ENCODE measurements at places on chromosomes 2 and 18.

DNA sequence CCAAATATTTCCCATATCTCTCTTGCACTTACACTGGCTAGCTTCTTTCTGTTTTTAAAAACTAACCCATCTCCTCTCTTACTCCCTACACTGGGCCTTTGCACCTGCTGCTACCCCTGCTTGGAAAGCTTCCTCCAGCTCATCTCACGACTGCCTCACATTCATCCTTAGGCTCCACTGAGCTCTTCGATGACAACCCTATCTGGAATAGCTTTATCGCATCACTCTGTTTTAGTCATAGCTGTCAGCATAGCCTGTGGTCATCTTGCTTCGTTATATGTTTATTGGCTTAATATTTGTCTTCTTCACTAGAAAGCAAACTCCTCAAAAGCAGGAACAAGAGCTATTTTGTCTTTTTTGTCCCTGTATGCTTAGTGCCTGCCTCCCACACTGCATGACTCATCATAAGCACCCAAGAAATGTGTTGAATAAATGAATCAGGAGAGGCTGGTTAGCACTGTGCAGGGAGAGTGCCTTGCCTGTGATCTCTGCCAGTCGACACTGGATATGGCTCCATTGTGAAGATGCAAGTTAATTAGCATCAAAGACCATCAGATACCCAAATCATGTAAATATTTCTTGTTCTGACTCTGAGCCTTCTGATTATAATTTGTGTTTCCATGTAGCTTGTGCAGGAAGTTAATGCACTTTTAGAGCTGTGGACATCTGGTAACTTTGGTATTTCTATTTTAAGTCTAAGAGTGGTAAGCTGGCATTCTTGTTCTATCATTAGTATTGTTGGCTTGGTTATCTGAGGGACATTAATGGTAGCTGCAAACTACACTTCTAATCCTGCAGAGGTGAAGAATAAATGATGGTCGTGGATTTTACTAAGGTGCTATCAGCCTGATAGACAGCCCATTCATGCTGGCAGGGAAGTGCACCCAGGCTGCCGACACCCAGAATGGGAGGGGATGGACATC is 10.3 kb upstream of the DYTN start:
- DNase-seq, result no peak

GRCh38 chr2:7012141-7012764 is 95.0 kb downstream of the RNF144A start:
- no peak for DNase-seq

DNA sequence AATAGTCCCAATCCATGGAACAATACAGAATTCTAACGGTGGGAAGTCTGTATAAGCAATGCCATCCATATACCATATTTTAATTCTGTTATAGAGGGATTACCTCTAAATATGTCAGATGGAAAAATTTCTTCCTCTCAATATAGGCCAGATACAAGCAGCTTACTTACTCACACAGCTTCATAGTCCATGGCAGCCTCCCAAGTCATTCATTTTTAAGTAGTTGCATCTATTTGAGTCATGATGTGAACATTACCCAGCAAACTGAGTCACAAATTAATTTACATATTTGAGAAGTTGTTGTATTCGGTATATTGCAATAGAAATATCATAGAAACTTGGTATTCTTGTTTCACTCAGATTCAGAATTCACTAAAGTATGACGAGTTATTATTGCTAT is 20.3 kb downstream of the TBR1 start:
- DNase-seq, result no peak

DNA sequence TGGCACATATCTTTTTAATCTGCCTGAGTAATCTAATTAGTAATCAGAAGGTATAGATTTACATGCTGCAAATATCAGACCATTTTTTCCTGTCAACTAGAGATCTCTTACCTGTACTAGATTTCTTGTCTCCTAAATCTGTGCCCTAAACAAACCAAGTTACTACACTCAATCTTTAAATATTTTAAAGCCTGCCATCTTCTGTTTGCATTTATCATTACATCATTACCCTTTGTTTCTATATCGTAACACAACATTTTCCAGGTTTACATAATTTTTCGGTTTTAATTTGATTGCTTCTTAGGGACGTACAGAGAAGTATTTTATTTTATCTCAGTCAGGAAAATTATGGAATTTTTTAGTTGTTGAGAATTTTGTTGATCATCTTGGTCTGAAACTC is 25.7 kb downstream of the PSMA8 start:
- DNase-seq, result no peak

DNA sequence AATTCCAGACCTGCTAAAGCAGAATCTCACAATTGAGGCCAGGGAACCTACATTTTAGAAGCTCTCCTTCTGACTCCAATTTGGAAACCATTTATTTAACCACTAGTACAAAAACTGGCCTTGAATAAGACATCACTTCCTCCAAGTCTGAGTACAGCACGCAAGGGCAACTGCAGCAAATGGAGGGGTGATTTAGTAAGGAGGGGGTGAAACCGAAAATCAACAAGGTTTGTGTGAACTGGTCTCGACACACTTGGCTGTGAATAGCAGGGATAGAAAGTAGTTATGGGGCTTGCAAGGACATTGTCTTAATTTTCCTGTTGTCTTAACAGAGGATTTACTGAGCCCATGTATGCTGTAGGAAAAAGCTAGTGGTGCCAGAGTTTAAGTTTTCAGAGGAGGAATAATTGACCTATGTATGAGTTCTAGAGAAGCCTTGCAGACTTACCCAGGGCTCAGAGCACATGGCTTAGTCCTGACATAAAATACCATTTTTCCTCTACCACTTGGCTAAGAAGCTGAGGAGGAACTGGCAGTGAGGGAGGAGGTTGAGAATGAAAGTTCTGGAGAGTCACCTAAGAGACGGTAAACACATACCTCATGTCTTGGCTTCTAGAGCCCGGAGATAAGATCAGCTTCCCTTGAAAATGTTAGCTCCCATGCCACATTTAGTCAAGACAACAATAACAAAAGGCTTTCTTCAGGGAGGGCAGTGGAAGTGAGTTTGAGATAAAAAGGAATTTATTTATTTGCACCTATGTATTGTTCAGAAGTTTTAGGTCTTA is 114.8 kb downstream of the SMAD2 start:
- DNase-seq, result no peak

DNA sequence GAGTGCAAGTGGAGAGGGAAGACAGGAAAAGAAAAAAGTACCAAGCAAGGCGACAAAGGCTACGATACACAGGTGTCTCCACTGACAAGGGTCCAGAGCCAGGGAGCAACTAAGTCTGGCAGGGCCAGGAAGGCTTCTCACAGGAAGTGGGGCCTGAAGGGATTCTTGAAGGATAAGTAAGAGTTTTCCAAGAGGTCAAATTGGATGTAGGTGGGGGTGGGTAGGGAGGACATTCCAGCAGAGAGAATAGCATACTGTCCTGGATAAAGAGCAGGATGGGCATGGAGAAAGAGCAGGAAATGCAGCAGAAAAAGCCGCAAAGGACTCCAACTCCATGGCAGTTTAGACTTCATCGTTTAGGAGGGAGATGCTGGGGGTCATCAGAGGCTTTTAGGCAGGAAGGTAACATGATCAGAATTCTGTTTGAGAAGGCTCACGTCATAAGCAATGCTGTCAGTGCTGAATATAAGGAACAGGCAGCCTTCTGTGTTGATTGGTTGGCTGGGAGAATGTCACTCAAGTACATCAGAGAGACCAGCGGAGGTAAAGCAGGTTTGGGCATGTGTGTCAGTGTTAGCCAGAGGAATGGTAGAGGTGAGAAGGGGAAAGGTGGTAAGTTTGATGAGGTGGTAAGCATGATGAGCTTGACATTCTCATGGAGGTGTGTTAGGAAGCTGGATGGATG is 35.1 kb downstream of the ARHGAP25 start:
- DNase-seq, result no peak

DNA sequence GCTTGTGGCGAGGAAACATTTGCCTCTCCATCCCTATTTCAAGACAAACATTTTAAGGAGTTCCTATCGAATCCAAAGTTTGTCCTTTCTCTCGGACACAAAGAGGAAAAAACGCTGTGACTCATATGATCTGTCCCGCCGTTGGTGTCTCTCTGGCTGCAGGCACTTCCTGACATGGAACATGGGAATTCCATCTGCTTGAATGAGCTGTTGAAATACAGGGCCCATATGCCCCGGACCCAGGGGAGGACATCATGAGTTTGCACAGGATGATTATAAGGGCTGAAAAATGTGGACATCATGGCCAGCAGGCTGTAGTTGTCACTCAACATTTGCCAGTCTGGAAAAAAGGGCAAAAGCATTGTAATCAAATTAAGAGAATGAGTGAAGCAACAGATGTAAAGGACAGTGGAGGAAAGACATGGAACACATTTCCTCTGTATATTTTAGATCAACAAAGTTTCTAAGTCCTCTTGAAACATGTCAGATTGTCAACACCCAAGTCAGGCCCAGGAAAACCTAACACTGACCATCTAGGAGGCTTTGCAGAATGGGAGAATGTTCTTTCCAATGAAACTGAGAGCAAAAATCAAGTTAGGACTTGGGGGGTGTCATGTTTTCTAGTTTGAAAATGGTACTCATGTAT is 103.2 kb upstream of the SMIM21 start:
- DNase-seq, result no peak

DNA sequence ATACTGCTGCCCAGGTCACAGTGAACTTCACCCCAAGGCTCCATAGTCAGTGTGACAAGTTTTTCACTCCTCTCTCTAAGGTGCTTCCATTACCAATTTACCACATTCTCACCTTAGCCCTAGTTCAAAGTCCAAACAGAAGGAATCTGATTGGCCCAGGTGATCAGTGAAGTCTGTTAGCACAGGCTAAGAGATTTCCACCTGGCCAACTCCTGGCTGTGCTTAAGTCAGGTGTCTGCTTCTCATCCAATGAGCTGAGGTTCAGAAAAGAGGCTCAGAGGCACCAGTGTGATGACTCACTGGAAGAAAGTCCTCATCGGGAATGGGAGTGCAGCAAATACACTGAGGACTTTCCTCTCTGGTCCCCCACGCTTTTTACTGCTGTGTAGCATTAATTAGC is 164.4 kb upstream of the MGAT5 start:
- no peak for DNase-seq

DNA sequence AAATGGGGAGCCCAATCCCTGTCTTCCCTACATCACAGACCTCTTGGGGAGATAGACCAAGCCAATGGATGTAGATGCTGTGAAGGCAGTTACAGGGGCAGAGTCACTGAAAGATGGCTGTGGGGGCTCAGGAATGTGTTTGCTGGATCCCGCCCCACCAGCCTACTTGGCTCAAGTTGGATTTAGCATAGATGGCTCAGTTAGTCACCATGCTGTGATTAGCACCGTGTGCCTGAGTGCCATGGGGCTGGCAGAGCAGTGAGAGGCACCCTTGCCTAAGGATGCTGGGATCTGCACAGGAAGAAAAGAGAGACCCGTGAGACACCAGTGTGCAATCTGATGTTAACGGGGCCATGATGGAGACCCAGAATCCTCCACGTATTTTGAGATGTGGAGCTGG is 228.3 kb downstream of the DYSF start:
- DNase-seq, result no peak

- DNase-seq, result no peak
Observed at GRCh38 chr2:173983391-173983871, 18.3 kb upstream of the SP3 start.

- no peak for DNase-seq
Observed at GRCh38 chr2:165863810-165864261, 69.8 kb upstream of the GALNT3 start.

DNA sequence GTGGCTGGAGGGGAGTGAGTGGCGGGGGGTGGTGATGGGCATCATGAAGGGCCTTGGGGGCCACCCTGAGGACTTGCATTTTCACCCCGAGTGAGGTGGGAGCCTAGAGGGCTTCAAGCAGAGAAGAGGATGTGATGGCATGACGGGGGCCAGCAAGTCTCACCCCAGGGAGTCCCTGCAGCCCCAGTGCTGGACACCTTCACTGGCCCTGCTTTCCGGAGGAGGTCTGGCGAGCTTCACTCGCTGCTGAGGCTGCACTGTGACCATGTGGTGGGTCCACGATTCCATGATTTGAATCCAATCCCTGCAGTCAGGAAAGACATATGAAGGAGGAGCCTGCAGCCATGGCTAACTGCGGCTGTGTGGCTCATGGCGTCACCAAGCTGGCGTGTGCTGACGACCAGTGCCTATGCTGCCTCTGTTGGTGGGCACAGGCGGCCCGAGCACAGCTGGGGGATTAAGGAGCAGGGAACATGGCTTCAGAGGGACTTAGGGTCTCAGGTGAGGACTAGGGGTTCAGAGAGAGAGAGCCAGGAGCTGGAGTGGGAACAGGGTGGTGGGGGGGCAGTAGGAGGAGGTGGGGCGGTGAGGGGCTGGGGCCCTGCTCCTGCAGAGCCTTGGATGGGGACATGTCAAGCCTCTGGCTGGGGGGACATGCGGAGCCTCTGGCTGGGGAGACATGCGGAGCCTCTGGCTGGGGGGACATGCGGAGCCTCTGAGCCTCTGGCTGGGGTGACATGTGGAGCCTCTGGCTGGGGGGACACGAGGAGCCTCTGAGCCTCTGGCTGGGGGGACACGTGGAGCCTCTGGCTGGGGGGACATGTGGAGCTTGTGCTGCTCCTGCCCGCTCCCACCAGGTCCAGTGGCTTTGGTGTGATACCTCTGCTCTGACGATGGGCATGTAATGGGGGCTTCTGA is 3.6 kb downstream of the ZAP70 start:
- DNase-seq, result peak; percentile 37

- DNase-seq, result no peak
Observed at GRCh38 chr2:43081131-43081765, 145.2 kb downstream of the ZFP36L2 start.

DNA sequence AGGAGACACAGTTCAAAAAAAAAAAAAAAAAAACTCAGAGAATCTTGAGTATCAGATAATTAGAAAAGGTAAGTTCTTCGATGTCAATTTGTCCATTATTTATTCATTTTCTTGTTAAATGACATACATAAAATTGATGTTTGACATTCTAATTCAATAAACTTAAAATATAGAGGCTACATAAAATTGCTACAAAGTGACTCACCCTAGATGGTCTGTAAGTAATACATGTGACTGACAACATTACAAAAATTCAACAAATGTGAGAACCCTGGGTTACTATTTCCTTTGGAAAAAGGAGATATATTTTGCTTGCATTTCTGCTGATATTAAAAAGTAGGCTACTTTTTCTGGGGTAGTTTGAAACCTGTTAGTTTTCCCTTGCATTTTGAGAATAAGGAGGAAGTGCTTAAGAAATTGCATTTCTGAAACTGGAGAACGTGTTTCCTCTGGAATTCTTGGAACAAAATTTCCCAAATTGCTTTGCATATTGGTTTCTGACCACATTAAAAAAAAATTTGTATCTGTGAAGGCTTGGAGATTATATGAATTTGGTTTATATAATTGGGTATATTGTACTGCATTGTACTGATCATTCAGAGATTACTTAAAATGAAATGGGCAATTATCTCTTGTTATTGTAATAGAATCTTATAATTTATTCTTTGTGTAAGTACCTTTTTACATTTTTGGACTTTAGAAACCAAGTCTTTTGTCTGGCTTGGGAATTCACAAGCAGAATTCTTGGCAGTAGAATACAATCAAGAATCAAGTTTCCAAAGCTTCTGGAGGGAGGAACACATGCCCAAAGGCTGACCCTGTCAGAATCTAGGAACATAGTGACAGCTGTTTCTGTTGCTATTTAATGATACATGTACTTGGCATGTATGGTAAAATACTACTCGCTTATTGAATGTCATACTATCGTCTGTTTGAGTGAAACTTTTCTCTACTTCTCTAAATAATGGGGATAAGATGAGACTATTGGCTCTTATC is 106.1 kb downstream of the DSEL start:
- no peak for DNase-seq
